Fibroblast of skin of abdomen (primary cell): ENCODE measurements at places on chromosomes 5 and 9.
A peak's percentile ranks its signal among the peaks of the same experiment; 100 is the strongest.

GRCh38 chr5:120805131-120805530, 341.0 kb downstream of the PRR16 start:
- no peak for DNase-seq

GRCh38 chr5:73419465-73420390, 28.8 kb downstream of the FOXD1 start:
- peak; percentile 86 for DNase-seq

DNA sequence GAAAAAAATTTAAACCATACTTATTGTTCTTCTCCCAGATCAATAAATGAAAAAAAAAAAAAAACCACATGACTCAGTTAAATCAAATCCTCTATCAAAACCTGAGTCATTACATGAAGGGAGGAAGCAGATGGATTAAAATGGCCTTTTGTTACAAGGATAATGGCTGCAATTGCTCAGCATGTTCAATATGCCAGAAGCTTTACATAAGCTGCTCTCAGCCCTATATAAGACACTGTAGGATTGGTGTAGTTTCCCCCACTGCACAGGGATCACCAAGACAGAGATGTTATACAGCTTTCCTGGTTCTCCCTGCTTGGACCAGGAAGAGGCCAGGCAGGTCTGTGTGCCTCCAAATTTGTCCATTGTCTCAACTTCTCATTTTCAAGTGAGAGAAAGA, 101.6 kb upstream of the MAP1B start:
- DNase-seq: no peak

GRCh38 chr5:132016721-132017250, 5.3 kb upstream of the ACSL6 start:
- no peak for DNase-seq

GRCh38 chr5:43560128-43560527, 3.3 kb upstream of the PAIP1 start:
- DNase-seq: peak; percentile 69

DNA sequence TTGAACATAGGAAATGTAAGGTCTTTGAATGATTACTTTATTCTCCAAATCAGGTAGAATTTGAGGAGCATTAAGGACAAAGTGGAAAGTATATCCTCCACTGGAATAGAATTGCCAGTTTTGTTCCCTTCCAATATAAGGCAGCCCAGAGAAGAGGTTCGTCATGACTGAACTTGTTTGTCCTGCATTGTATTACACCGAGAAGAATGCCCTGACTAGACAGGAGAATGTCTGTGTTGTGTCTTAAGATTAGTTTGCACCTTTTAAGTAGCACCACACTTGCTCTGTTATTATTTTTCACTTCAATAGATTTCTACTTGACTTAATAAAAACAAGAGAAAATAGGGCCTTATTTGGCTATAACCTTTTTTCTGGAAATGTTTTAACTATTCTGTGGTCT, 586.2 kb upstream of the PTGER4 start:
- no peak for DNase-seq

GRCh38 chr9:13330396-13331004, 51.0 kb upstream of the MPDZ start:
- no peak for DNase-seq
